ENCODE measurements at places on chromosomes 3 and 15.

- no peak for DNase-seq
These were observed 336.5 kb downstream of the MAGI1 start for GRCh38 chr3:65702202-65702601.

DNA sequence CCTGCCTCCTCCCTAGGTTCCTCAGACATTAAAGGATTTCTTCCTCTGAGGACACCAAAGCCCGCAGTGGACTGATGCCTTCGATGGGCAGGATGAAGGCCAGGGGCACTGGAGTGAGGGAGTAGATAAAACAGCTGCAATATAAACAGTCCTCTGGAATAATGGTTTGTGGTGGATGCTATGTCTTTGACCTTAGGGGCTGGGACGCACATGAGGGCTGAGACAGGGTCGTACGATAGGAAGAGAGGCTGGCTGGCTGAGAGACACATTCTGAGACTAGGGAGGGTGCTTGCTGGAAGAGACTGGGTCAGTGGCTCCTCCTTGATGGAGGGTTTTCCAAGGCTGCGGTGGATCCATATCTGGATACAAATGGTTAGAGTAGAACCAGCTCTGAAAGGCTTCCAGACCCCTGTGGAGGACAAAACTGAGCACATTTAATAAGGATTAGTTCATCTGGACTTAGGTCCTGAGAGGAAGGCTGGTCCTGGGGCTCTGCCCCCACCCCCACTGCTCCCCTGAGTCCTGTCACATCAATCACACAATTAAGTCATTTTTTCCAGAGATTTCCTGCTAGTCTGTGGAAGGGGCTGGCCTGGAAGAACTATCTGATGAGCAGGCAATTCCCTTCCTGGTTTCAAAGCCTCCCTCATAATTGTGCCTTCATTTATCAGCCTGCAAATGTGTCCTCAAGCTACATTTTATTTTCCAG, 15.8 kb downstream of the TBC1D21 start:
- DNase-seq: no peak

DNA sequence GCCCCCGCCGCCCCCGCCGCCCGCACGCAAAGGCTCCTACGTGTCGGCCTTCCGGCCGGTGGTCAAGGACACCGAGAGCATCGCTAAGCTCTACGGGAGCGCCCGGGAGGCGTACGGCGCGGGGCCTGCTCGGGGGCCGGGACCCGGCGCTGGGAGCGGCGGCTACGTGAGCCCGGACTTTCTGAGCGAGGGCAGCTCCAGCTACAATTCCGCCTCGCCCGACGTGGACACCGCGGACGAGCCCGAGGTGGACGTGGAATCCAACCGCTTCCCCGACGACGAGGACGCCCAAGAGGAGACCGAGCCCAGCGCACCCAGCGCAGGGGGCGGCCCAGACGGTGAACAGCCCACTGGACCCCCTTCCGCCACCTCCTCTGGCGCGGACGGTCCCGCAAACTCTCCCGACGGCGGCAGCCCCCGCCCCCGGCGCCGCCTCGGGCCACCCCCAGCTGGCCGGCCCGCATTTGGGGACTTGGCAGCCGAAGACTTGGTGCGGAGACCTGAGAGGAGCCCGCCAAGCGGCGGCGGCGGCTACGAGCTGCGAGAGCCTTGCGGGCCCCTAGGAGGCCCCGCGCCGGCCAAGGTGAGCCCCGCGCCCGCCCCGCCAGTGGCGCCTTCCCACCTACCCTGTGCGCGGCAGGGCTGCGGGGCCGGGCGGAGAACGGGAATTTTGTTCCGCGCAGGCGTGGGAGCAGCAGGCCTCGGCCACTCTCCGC, 2.4 kb downstream of the SKOR1 start:
- DNase-seq: no peak

DNA sequence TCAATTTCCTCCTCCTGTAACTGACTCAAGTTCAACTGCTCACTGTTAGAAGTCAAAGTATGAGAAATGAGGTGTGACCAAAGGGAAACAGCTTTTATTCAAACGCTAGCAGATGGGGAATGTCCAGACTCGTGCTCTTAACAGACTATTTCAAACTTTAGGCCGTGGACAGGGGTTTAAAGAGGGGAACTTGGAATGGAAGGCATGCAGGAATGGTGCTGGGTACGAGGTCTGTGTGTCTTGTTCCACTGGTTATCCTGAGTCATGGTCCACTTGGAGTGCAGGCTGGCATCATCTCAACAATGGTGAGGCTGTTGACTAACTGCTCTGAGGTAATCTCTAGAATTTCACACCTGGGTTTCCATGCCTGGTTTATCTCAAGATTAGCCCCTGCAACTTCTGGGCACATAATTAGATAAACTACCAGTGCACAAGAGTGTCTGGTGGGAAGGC, 22.9 kb upstream of the DNAAF4 start:
- DNase-seq: no peak

Measured in omental fat pad (tissue), 4 donors.